B cell (primary cell): ENCODE measurements at places on chromosomes 1 and 21.

- no peak for DNase-seq
Observed at GRCh38 chr1:116078699-116079223, 32.4 kb upstream of the MAB21L3 start.

- no peak for DNase-seq
Observed at GRCh38 chr1:42379794-42380585, 602 bp upstream of the RIMKLA start.

GRCh38 chr21:29718081-29718815, 221.5 kb downstream of the GRIK1 start:
- no peak for DNase-seq

DNA sequence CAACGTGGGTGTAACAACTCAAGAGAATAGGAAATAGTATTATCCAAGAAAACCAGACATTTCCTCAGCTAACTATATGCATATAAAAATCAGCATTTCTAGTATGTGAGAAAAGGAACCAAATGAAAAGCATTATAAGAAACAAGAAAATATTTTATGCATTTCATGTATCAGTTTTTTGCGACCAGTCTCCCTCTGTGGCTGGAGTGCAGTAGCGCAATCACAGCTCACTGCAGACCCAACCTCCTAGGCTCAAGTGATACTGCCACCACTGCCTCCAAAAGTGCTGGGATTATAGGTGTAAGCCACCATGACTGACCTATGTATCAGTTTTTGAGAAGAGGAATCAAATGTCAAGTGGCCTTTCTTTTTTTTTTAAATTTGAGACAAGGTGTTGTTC, 31.0 kb downstream of the SLC16A1 start:
- DNase-seq: no peak

DNA sequence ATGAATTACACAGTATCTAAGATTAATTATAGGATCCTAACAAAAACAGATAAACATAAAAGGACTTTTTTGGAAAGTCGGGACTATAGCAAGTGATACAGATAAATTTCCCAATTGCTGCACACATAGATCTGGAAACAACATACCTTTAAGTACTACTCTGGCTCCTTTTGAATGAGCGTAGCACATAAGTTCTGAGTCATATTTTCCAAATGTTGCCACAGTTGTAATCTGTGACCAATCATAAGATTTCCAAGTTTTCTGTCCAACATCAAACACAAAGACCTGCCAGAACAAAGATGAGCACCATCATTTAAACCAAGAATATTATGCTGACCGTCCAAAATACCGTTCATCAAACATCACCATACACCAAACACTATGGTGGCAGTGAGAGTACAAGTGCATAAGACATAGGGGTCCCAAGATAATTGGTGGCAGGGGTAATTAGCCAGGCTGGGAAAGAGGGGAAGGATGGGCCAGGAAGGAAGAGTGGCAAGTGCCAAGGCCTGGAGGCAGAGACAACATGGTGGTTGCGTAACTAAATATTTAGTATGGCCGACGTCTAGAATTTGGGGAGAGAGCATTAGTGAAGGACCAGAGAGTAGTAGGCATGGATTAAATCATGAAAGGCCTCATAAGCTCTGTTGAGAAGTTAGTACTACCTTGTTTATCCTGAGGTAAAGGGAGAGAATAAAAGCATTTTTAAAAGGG, 3.6 kb downstream of the CTBS start:
- no peak for DNase-seq

DNA sequence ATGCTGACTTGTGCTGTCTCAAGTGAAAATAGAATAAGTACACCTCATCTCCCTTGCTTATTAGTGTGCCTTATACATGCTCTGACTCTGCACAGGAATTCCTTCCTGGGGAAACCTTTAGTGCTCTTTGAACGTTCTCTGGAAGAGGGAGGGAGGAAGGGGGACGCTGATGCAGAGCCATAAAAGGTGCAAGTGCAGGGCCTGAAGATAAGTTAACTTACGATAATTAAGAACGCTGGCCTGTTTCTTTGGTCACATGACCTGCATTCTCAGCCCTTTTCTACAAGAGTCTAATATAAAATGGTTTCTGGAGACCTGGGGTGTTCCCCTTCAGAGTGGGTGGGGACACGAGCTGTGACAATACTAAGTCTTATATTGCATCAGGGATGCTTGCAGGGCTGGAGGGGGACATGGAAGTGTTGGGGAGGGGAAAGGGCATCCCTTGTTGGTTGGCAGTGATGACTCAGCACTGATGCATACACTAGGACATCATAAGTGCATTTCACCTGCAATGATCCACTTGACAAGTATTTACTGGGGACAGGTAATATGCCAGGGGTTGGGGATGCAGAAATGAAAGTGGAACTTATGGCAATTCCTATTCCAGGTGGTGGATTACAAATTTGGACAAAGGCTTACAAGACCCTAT, 26.3 kb upstream of the KIAA0040 start:
- no peak for DNase-seq

- no peak for DNase-seq
Observed at GRCh38 chr1:234406871-234407270, 33.6 kb downstream of the COA6 start.
